Fibroblast of skin of abdomen (primary cell): ENCODE measurements at places on chromosomes 13 and 19.

GRCh38 chr19:2359992-2360685 is at the start of gene TMPRSS9:
Gene TMPRSS9, plus strand, starts transcription at chr19:2360265. Its CDS starts 29,521 bp downstream, at chr19:2389786.
- no peak for DNase-seq

DNA sequence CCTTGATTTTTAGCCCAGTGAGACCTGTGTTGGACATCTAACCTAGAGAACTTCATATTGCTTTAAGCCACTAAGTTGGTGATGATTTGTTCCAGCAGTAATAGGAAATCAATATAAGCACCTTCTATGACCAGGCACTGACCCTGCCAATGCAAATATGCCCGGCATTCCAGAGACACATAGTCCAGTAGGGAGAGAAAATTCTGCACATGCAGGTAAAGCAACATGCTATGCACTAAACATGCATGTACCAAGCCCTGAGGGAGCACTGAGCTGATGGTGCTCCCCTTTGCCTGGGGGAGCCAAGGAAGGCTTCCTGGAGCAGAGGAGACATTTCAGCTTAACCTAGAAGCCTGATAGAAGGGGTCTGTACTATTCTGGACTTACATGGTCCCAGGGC is 40.4 kb upstream of the C13orf42 start:
- DNase-seq, result no peak

GRCh38 chr13:62702502-62702901 is 1286.9 kb upstream of the PCDH20 start:
- DNase-seq, result no peak

DNA sequence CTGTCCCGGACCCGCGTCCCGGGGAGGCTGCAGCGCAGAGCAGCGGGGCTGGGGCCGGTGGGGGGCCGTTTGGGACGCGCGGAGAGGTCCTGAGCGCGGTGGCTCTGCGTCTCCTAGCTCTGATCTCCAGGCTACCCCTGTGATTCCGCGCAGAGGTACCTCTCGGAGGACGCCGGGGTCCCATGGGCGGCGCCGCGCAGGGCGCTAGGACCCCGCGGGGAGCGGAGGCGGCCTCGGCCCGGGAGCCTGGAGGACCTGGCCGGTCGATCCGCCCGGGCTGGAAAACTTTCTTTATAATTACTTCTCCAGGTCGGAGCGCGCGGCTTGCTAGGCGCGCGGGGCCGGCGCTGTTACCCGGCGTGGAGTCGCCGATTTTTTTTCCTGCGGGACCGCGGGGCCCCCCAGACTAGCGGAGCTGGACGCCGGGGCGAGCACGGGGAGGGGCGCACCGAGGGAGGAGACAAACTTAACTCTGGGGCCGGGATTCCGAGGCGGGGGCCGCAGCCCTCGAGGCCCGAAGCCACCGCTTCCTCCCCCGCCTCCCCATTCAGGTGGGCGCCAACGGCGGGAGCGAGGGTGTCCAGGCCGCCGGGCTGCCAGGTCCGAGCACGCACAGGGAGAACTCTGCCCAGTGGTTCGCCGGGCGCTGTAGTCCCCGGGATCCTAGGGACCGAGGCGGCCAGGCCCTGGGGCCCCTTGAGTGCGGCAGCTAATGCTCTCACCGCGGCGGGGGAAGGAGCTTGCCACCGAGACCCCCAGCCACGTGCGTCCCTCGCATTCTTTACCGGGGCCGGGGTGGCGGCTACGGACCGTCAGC is 848 bp upstream of the CEBPA start:
- DNase-seq, result peak; percentile 52

DNA sequence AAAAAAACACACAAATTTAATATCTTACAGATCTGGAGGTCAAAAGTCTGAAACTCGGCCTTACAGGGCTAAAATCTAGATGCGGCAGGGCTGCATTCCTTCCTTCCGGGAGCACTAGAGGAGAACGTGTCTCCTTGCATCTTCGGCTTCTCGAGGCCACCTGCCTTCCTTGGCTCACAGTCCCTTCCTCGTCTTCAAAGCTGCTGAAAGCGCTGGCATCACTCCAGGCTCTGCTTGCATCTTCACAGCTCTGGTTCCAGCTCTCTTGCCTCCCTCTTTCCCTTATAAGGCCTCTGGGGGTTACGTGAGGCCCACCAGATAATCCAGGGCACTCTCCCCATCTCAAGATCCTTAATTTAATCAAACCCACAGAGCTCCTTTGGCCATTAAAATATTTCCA is 10.5 kb downstream of the XRCC1 start:
- no peak for DNase-seq

DNA sequence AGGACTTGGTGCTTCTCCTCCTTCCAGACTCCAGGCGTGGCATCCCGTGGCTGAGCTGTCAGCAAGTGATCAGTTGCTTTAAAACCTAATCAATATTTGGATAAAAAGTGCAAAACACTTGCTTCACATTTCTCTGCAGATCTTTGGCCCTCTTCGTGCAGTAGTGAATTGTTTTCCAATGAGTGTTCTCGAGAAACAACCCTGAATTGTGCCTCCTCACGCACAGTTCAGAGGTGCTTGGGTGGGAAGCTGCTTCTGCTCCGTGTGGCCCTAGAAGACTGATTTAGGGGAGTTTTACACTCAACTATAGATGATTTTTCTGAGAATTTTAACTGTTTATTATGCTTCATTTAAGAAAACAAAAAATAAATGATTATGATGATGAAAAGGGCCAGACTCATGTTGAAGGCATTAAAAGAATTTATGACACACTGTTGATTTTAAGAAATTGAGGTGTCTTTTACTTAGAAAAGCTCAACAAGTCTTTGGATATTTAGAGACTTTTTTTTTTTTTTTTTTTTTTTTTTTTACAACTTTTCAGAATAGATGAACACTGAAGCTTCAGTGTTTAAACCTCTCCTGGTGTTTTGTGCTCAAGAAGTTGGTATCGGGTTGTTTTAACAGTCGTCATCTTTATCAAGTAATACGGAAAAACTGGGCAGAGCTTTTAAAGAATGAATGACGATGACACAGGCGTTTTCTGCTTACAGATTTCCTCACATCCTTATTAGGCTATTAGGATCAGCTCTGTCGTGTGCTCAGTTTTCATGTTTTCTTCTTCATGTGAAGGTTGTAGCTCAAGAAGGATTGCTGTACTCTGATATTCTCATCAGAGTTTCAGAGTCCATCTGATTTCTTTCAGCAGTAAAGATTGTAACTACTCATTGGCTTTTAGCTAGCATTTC is 39.5 kb upstream of the TEX29 start:
- DNase-seq, result peak; percentile 31
